Esophagus muscularis mucosa (tissue), 4 donors: ENCODE measurements at places on chromosomes 6 and 20. TPM values are rescaled to one million over a fixed set of nuclear protein-coding genes. Genes with fewer than 3 reads are reported as not detected.
A peak's percentile ranks its signal among the peaks of the same experiment; 100 is the strongest.

NKAIN2 gene
- total RNA-seq = 0.13 TPM

IL17F gene
- total RNA-seq = not detected

GRCh38 chr20:58890518-58891085, 38.1 kb downstream of the GNAS start:
- no peaks in the 10 kb centered on the region for H3K27me3 ChIP-seq
- H3K36me3 ChIP-seq = no peaks in the 10 kb centered on the region
- H3K4me3 ChIP-seq = peak overlapping the region; percentile 95
- peaks cover 45% of the 10 kb centered on the region for H3K4me1 ChIP-seq
- peak overlapping the region; percentile 99 for H3K27ac ChIP-seq

DNA sequence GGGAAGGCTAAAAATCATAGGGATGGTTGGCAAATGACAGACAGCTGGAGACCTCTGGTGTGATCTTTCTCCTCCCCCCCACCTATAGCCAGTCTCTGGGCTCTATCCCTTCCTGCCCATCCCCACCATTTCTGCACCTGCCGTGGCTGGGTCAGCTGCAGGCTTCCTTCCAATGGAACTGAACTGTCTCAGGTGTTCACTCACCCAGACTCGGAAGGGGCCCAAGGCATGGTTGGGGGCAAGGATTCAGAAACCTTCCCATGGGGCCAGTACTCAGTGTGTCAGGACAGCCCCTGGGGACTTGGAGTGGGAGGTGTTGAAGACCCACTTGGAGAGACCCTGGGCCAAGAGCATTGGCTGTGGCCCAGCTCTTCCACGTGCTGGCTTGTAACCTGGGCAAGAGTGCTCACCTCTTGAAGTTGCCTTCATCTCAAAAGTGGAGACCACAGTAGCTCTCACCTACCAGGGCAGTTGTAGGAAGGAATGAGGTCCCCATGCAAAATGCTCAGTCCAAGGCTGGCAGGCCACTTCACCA, 1.7 kb upstream of the PHACTR3 start:
- H3K4me3 ChIP-seq = no peak overlapping the region
- DNase-seq = no peak
- H3K36me3 ChIP-seq = no peaks in the 10 kb centered on the region
- H3K27me3 ChIP-seq = no peaks in the 10 kb centered on the region
- no peak overlapping the region for H3K27ac ChIP-seq

- peak overlapping the region; percentile 80 for H3K27ac ChIP-seq
- no peaks in the 10 kb centered on the region for H3K36me3 ChIP-seq
- H3K27me3 ChIP-seq = no peaks in the 10 kb centered on the region
- no peak for DNase-seq
- H3K4me3 ChIP-seq = no peak overlapping the region
- peaks cover 79% of the 10 kb centered on the region for H3K4me1 ChIP-seq
These were observed 53.4 kb downstream of the AKAP12 start for GRCh38 chr6:151292974-151293687.

DNA sequence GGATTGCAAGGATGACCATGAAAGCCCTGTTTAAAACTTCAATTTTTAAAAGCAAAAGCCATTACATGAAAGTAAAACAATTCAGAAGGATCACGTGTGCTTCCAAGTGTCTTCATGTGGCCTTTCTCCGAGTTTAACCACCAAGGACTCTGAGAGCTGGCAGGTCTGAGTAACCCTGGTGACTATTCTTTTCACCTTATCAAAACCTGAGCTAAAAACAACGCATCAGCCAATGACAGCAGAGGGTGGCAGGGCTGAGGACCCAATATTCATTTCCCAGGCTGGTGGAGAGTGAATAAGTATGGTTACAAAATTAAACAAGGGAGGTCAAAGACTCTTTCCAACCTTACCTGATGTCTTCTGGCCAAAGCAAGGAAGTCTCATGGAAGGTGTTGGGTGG, 46.7 kb downstream of the DNAAF9 start:
- no peak overlapping the region for H3K27ac ChIP-seq
- H3K4me3 ChIP-seq = no peak overlapping the region
- no peaks in the 10 kb centered on the region for H3K4me1 ChIP-seq
- peaks cover 38% of the 10 kb centered on the region for H3K36me3 ChIP-seq
- no peaks in the 10 kb centered on the region for H3K27me3 ChIP-seq

SUMO4 gene
- 2.1 TPM for total RNA-seq

RBM24 gene
- 21.2 TPM for total RNA-seq

SLC35D3 gene
- 0.11 TPM for total RNA-seq

GRCh38 chr6:149026530-149026942, 279.7 kb downstream of the UST start:
- peaks cover 8% of the 10 kb centered on the region for H3K36me3 ChIP-seq
- no peak overlapping the region for H3K27ac ChIP-seq
- H3K27me3 ChIP-seq = no peaks in the 10 kb centered on the region
- no peak overlapping the region for H3K4me3 ChIP-seq
- peak; percentile 17 for DNase-seq

- peak overlapping the region; percentile 85 for H3K27ac ChIP-seq
- H3K4me3 ChIP-seq = peak overlapping the region; percentile 8
- H3K27me3 ChIP-seq = no peaks in the 10 kb centered on the region
- no peaks in the 10 kb centered on the region for H3K36me3 ChIP-seq
- H3K4me1 ChIP-seq = peaks cover 67% of the 10 kb centered on the region
These were observed 146.3 kb downstream of the MTFR2 start for GRCh38 chr6:136103763-136104311.

TNNC2 gene
- total RNA-seq = 3.1 TPM

- H3K4me3 ChIP-seq = no peak overlapping the region
- H3K36me3 ChIP-seq = no peaks in the 10 kb centered on the region
- H3K4me1 ChIP-seq = peaks cover 20% of the 10 kb centered on the region
- DNase-seq = no peak
- H3K27me3 ChIP-seq = no peaks in the 10 kb centered on the region
These were observed 73.5 kb downstream of the ARMC2 start for GRCh38 chr6:108921547-108922361.

- H3K4me3 ChIP-seq = no peak overlapping the region
- H3K36me3 ChIP-seq = peaks cover 54% of the 10 kb centered on the region
- H3K27me3 ChIP-seq = no peaks in the 10 kb centered on the region
- DNase-seq = no peak
- peaks cover 55% of the 10 kb centered on the region for H3K4me1 ChIP-seq
- H3K27ac ChIP-seq = no peak overlapping the region
These were observed 50.4 kb upstream of the TLDC2 start for GRCh38 chr20:36825385-36826104.

GRCh38 chr6:41732591-41733359, 2.6 kb downstream of the TFEB start:
- peak overlapping the region; percentile 99 for H3K27ac ChIP-seq
- DNase-seq = no peak
- peaks cover 64% of the 10 kb centered on the region for H3K4me1 ChIP-seq
- peak overlapping the region; percentile 96 for H3K4me3 ChIP-seq

DNA sequence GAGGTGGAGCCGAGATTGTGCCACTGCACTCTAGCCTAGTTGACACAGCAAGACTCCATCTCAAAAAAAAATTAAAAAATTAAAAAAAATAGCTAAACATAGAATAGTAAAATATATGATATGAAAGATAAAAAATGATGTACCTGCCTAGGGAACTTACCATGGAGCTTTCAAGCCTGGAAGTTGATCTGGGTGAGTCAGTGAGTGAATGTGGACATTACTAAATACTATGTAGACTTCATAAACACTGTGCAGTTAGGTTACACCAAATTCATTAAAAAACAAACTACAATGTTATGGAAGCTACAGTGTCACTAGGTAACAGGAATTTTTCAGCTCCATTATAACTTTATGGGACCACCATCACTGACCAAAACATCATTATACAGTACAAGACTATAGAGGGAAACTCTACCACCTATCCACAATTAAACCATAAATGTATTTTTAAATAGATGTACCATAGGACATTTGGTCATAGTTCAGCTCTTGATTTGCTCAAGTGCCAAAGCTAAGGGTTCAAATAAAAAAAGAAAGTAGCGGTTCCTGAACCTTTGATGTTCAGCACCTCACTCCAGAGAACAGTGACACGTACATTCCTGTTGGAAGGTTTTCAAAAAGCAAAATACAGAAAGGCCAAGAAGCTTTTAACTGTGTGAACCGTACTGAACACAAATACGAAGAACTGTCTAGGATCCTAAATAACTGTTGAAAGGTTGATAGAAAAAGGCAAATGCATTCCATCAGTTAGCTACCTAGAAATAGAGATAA, 52.4 kb upstream of the SPDEF start:
- no peaks in the 10 kb centered on the region for H3K36me3 ChIP-seq
- DNase-seq = no peak
- H3K27ac ChIP-seq = peak overlapping the region; percentile 61
- H3K27me3 ChIP-seq = no peaks in the 10 kb centered on the region
- H3K4me1 ChIP-seq = peaks cover 26% of the 10 kb centered on the region
- H3K4me3 ChIP-seq = no peak overlapping the region

- no peaks in the 10 kb centered on the region for H3K27me3 ChIP-seq
- H3K36me3 ChIP-seq = no peaks in the 10 kb centered on the region
- no peaks in the 10 kb centered on the region for H3K4me1 ChIP-seq
- H3K4me3 ChIP-seq = no peak overlapping the region
- no peak overlapping the region for H3K27ac ChIP-seq
These were observed 491.8 kb downstream of the CD109 start for GRCh38 chr6:74187811-74188210.

SMIM28 gene
- total RNA-seq = not detected

PRPF6 gene
- total RNA-seq = 64.9 TPM

RAB44 gene
- total RNA-seq = 0.63 TPM

DNA sequence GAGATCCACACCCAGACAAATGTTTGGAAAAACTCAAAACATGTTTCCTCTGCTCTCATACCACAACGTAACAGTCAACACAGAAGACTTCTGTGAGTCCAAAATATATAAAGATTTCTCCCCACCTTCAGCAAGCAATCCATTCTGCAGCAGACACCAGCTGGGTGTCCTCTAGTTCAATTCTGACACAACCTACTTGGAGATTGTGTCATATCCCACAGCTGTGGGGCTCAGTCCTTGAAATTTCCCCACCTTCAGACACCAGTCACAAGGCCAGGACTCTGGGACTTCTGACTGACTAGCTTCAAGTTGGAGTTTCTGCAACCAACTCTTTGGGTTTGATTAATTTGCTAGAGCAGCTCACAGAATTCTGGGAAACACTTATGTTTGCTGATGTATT, 244.8 kb upstream of the CDYL start:
- no peaks in the 10 kb centered on the region for H3K27me3 ChIP-seq
- H3K36me3 ChIP-seq = no peaks in the 10 kb centered on the region
- no peak overlapping the region for H3K27ac ChIP-seq

DNA sequence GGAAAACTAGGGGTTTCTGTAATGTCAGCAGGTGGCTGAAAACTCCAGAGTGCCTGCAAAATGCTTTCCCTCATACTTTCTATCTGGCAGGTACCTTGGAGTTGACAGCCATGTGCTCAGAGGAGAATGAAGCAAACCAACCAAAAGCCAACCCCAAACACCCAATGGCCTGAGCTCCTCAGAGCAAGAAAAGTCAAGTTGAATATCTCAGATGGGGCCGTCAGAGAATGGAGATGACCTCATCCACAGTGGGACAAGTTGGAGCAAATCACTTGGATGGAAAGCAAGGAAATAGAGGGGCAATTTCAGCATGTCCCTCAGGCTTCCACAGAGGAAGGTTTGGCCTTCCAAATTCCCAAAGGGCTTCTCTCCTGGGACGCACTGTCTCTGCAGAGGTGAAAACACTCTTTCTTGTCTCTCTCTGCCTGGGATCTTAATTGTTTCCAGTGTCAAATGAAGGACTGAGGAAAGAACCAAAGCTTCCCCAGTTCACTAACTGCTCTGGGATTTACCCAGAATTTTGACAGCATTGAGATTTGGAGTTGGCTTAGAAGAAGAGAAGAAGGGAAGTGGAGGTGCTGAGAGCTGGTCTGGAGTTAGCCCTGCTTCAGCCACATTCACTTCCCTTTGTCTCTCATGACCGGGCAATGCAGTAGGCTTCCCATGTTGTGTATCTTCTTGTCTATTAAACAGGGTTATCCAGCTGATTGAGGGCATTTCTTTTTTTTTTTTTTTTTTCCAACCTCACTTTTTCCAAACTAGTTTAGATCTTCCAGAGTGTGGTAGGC, 42.2 kb downstream of the PRND start:
- H3K4me1 ChIP-seq = peaks cover 7% of the 10 kb centered on the region
- DNase-seq = no peak
- H3K27me3 ChIP-seq = no peaks in the 10 kb centered on the region
- no peak overlapping the region for H3K4me3 ChIP-seq
- H3K27ac ChIP-seq = no peak overlapping the region

GRCh38 chr6:133990321-133990720, 37.3 kb downstream of the TBPL1 start:
- H3K27me3 ChIP-seq = no peaks in the 10 kb centered on the region
- peaks cover 38% of the 10 kb centered on the region for H3K4me1 ChIP-seq
- no peak overlapping the region for H3K27ac ChIP-seq
- DNase-seq = no peak
- H3K4me3 ChIP-seq = no peak overlapping the region

DNA sequence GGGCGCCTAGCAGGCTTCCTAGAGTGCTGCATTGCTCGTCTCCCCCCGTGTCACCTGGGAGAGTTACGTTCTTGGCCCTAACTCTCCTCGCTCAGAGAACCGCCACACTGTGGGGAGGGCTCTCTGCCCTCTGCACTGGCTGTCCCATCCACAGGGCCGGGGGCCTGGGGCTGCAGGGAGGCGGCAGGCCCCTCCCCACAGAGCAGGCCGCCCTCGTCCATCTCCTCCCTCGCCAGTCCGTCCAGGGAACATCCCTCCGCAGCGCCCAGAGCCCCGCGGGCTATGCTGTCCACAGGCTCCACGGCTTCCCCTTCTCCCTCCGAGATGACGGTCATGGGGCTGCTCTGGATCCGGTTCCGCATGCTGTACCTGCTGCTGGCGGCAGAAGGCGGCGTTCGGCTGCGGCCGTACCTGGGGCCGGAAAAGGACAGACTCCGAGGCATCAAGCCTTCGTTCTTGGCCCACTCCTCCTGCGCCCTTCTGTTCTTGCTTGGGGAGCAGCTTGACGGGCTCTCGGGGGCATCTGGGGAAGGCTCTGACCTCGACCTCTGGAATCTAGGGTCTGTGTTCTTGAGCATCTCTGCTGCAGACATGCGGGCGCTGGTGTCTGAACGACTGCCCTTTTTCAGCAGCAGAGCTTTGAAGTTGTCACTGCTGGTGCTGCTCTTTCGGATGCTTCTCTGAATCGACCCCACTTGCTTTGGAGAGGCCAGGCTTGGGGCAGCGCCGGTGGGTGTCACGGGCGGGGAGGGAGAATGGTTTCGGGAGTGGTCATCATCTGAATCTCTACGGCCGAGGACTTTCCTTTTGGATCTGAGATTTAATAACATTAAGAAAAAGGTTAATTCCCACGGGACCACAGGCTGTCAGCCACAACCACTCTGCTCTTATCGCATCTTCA, 20.2 kb downstream of the HEBP2 start:
- H3K27me3 ChIP-seq = no peaks in the 10 kb centered on the region
- H3K27ac ChIP-seq = no peak overlapping the region
- DNase-seq = peak; percentile 60
- peaks cover 10% of the 10 kb centered on the region for H3K36me3 ChIP-seq

SDHAF4 gene
- 6.1 TPM for total RNA-seq

- H3K36me3 ChIP-seq = no peaks in the 10 kb centered on the region
- no peak for DNase-seq
- no peaks in the 10 kb centered on the region for H3K4me1 ChIP-seq
- H3K27me3 ChIP-seq = no peaks in the 10 kb centered on the region
These were observed 44.2 kb upstream of the TAB2 start for GRCh38 chr6:149273318-149273717.

MAPK13 gene
- 5.0 TPM for total RNA-seq

B3GALT4 gene
- 13.1 TPM for total RNA-seq

REM1 gene
- total RNA-seq = 8.5 TPM

GRCh38 chr6:147310521-147310920, 106.3 kb downstream of the STXBP5 start:
- no peaks in the 10 kb centered on the region for H3K4me1 ChIP-seq
- H3K4me3 ChIP-seq = no peak overlapping the region
- H3K36me3 ChIP-seq = no peaks in the 10 kb centered on the region
- no peak overlapping the region for H3K27ac ChIP-seq
- no peak for DNase-seq
